ENCODE measurements at places on chromosomes 13 and 19.

- DNase-seq, result no peak
Observed at GRCh38 chr13:25169951-25170553, 2.0 kb downstream of the AMER2 start.

DNA sequence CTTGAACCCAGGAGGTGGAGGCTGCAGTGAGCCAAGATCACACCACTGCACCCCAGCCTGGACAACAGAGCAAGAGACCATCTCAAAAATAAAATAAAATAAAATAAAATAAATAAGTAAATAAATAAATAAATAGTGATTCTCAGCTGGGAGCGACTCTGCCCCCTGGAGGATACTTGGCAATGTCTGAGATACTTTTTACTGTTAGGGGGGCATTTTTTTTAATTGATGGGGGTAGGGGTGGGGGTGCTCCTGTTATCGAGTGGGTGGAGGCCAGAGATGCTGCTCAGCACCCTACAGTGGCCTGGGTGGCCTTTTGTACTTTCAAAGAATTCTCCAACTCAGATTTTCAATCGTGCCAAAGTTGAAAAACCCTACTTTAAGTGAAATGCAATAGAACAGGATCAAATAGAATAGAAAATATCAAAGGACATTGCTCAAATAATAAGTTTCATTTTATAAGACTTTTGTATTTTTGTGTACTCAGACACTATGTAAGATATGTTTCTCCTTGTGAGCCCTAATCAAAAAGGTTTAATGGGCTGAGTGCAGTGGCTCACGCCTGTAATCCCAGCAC is 7.1 kb upstream of the CLPP start:
- no peak for DNase-seq

DNA sequence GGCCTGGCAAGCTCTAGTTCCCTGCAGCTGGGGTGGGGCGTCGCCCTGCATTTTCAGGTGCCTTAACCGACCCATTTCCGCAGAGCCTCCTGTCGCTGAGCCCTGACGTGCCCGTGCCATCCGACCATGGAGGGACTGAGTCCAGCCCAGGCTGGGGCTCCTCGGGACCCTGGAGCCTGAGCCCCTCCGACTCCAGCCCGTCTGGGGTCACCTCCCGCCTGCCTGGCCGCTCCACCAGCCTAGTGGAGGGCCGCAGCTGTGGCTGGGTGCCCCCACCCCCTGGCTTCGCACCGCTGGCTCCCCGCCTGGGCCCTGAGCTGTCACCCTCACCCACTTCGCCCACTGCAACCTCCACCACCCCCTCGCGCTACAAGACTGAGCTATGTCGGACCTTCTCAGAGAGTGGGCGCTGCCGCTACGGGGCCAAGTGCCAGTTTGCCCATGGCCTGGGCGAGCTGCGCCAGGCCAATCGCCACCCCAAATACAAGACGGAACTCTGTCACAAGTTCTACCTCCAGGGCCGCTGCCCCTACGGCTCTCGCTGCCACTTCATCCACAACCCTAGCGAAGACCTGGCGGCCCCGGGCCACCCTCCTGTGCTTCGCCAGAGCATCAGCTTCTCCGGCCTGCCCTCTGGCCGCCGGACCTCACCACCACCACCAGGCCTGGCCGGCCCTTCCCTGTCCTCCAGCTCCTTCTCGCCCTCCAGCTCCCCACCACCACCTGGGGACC is 1.2 kb downstream of the ZFP36 start:
- no peak for DNase-seq

GRCh38 chr13:46288570-46289259 is 77.0 kb downstream of the LRRC63 start:
- DNase-seq, result peak; percentile 42

DNA sequence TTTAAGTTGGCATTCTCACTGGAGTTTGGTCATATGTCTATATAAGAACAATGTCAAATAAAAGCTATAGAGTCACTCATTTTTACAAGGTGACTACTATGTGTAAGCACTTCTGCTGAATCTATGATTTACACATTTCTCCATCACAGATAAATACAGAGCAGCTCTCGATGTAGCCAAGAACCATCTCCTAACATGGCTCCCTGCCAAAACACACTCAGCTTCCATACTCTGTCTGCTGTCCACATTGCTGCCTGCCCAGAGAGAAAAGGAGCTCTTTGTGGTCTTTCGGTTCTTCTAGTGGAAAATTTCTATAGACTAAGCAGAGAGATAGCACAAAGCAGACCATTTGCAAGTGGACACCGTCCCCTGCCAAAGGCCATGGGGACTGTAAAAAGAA is 190.9 kb upstream of the KLF12 start:
- DNase-seq, result no peak

GRCh38 chr19:36605101-36605876 is at the start of gene ZNF382:
TSS of gene ZNF382 (plus strand) at chr19:36605313. CDS start at chr19:36609915, 4,602 bp downstream.
- DNase-seq, result peak; percentile 10

- no peak for DNase-seq
Observed at GRCh38 chr13:48775285-48775684, 121.6 kb downstream of the CYSLTR2 start.

DNA sequence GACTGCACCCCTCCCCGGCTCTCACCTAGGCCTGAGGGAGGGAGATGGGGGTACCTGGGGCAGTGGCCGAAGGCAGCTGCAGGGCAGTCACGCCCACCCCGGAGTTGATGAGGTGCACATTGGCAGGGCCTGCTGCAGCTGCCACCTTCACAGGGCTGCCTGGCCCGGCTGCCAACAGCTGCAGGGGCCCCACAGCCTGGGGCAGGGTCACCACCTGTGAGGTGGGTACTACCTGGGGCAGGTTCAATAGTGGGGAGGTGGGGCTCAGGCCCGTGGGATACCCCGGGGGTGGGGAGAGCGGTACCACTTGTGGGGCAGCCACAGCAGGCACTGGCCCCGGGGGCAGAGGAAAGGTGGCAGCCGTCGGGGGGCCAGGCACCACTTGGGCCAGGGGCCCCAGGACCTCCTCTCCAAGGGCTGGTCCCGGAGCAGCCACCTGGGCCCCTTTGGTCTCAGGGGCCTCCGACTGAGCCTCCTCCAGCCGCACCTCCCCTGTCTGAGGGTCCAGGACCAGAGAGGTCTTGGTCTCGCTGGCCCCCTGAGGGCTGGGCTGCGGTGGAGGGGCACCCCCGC is 2.7 kb downstream of the SIX5 start:
- DNase-seq, result no peak

DNA sequence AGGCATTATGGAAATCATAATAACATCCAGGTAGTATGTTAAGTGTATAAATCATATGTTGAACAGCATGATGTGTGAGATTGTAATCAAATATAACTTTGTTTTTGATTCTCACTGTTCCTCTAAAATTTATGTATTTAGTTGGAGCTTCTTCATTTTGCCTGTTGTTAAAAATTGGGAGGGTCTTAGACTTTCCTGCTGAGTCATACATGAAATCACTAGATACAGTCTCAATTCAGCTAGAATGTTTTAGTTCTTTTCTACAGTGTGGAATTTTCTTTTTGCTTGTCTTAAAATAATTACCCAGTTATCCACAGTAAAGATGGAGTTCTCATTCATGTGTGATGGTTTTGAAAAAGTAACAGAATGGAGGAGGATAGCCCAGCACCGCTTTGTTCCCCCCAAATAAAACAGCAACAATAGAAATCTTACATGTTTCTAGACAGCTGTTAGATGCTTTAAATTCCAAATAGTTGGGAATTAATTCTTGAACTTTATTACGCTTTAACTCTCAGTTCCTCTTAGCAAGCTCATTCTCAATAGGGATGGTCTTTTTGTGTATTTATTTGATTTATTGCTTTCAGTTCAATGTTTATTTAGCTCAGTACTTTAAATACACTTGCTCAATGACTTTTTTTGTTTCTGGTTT is 109.5 kb downstream of the PDS5B start:
- DNase-seq, result no peak

GRCh38 chr19:45175515-45176345 is 2.3 kb downstream of the TRAPPC6A start:
- no peak for DNase-seq

DNA sequence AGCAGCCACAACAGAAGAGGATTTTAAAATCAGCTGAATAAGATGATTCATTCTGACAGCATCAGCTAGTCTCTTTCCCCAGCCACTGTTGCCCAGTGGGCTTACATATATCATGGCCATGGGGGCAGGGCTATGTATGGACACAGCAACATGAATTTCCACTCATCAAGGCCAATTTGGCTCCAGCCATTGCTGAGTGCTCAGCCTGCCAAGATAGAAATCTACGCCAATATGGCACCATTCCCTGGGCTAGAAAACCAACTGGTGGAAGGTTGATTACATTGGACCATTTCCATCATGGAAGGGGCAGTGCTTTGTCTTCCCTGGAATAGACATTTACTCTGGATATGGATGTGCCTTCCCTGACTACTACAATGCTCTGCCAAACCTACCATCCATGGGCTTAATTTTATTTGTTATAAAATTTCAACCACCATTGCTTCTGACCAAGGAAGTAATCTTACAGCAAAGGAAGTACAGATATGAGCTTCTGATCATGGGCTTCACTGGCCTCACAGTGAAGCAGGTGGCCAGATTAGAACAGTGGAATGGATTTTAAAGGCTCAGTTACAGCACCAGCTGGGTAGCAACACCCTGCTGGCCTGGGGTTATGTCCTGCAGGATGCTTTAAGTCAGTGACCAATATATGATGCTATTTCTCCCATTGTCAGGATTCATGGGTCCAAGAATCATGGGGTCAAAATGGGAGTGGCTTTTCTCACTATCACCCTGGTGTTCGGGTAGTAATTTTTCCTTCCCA is 9.8 kb upstream of the ALOX5AP start:
- no peak for DNase-seq

- no peak for DNase-seq
Observed at GRCh38 chr19:49489601-49490167, 2.3 kb downstream of the RPL13A start.

DNA sequence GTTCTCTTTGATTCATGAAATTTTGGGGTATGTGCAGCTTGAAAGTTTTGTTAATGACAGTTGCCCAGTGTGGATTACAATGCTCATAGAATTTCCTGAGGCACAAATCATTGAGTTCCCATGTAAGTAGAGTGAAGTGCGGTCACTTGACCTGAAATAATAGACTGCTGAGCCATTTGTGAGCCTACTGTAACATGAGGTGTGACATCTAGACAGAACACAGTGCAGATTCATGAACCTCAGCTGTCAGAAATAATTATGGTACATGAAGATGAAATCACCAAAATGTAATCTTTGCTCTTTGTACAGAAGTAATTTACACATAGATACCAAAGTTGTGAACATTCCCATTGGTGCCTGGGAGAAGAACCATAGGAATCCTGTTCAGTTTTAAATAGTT is 84.6 kb downstream of the DHRS12 start:
- no peak for DNase-seq

DNA sequence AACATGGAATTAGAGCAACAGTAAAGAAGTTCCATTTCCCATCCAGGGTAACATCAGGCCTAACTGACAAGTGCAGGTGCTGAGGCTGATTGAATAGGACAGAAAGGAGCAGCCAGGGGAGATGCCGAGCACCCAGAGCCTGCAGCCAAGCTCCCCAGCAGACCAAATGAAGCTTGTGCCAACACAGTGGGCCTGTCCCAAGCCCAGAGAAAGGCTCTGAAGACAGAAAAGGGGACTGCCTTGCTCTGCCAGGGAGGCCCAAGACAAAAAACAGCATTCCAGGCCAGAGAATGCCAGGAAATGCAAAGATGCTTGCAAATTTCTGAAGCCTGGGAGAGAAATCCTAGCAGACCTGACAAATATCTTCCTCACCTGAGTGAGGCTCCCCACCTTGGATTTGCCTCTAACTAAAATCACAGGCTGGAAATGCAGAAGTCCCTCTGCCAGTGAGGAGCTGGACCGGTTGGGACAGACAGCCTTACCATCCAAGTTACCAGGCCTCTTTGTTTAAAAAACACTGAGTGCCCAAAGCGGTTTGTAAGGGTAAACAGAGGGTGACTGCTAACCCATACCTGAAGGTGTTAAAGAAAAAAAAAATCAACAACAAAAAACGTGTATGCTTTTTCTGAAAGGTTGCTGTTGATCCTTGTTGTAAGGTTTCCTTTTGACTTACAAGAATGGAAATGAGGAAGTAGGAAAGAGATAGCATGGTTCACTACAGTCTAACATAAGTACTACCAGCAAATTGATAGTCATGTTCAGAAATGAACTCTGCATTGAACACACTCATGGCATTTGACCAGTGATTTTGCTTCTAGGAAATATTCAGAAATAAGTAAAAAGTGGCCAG is 11.8 kb upstream of the HMGB1 start:
- no peak for DNase-seq

DNA sequence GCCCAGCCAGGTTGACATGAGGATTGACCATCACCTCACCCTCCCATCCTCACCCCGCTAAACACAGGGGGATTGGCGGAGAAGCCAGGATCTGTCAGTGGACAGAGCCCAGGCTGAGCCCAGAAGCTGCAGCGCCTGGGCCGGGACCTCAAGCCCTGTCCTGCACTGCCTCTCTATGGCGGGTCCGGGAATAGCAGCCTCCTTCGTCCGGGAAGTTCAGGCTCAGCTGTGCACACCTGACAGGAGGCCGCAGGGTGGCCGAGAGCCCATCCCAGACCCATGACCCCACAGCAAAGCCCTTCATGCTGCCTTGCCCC is 67.8 kb downstream of the SPACA7 start:
- no peak for DNase-seq

- no peak for DNase-seq
Observed at GRCh38 chr13:33467556-33467955, 182.0 kb upstream of the STARD13 start.

DNA sequence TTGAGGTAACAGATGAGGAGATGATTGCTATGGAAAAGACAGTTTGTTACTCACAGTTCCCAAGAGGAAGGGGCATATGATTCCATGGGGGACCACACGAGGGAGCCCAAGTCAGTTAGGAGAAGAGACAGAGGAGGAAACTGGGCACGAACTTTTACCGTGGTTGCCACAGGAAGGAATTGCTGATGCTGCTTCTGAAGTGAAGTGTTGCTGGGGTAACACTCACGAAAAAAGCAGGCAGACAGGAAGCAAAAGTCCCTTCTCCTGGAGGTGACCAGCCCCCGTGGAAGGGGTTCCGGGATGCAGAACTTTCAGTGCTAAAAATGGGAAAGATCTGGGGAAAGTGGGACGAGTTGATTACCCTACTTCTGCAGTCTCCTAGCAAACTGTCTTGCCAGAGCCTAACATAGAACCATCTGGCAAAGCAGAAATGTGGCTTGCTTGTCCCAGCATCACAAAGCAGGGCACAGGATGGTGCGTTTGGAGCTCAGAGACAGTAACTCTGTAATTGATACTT is 35.4 kb upstream of the MAP3K10 start:
- DNase-seq, result peak; percentile 1

All from SW 1271 (cell line).